Suprapubic skin (tissue), 4 donors: ENCODE measurements at places on chromosomes 4 and X. TPM values are rescaled to one million over a fixed set of nuclear protein-coding genes. Genes with fewer than 3 reads are reported as not detected.

DNA sequence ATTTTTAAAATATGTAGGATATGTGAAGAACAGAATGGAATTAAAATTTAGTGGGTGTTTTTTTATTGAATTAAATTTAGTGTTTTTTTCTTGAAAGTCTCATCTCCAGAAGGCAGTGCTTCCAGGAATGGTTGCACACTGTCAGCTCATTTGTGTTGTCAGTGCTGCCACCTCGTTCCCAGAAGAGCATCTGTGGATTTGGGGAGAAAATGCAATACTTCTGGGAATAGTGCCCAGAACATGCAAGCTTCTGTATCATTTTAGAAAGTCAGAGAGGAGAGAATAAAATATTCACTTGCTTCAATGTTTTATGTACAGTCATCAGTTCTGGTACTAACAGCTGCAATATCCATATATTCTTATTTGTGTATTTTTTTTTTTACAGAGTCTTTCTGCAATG, 608.8 kb downstream of the PCDH7 start:
- H3K4me3 ChIP-seq, result no peak overlapping the region
- H3K36me3 ChIP-seq, result no peaks in the 10 kb centered on the region
- H3K27me3 ChIP-seq, result no peaks in the 10 kb centered on the region
- no peak overlapping the region for H3K27ac ChIP-seq

DNA sequence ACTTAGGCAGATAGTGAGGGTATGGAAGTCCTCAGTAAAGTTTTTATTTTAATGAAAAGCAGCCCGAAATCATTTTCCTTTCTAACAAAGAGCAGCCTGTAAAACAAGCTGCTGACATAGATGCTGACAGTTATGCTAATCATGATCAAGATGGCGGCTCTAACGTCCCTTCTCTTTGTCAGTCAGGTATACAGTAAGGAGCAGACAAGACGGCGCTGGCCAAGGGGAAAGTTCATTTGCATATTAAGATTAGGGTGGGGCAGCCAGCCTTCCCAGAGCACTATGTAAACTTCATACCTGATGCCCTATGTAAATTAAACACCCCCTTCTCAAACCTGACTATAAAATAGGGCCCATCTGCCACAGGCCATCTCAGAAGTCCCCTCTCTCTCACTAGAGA, 76.9 kb downstream of the MAGEB10 start:
- no peak for DNase-seq
- H3K36me3 ChIP-seq, result no peaks in the 10 kb centered on the region
- H3K4me3 ChIP-seq, result no peak overlapping the region
- no peaks in the 10 kb centered on the region for H3K4me1 ChIP-seq

DNA sequence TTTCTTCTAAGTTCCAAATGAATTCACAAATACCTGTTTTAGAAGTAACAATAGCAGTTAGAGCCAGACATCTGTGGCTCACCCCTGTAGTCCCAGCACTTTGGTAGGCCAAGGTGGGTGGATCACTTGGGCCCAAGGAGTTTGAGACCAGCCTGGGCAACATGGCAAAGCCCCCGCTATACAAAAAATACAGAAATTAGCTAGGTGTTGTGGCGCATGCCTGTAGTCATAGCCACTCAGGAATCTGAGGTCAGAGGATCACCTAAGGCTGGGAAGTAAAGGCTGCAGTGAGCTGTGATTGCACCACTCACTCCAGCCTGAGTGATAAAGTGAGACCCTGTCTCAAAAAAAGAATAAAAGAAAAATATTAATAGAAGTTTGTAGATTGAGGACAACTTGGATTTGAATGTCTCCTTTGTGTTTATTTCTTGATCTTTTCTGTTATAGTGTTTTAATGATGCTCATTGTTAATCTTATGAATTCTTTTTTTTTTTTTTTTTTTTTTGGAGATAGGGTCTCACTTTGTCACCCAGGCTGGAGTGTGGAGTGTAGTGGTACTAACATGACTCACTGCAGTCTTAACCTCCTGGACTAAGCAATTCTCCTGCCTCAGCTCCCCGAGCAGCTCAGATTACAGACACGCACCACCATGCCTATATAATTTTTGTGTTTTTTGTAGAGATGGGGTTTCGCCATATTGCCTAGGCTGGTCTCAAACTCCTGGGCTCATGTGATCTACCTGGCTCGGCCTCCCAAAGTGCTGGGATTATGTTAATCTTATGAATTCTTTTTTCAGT, 30.7 kb upstream of the RAPGEF2 start:
- no peak for DNase-seq
- H3K4me1 ChIP-seq, result peaks cover 6% of the 10 kb centered on the region
- no peaks in the 10 kb centered on the region for H3K27me3 ChIP-seq
- H3K36me3 ChIP-seq, result no peaks in the 10 kb centered on the region
- no peak overlapping the region for H3K27ac ChIP-seq

Gene CFAP47
- not detected for total RNA-seq

Gene ARR3
- not detected for total RNA-seq

GRCh38 chr4:185108185-185108584, 34.9 kb upstream of the SLC25A4 start:
- no peaks in the 10 kb centered on the region for H3K27me3 ChIP-seq
- no peaks in the 10 kb centered on the region for H3K36me3 ChIP-seq
- no peak for DNase-seq

- DNase-seq, result no peak
- H3K27ac ChIP-seq, result no peak overlapping the region
- no peaks in the 10 kb centered on the region for H3K4me1 ChIP-seq
- no peak overlapping the region for H3K4me3 ChIP-seq
These were observed 71.8 kb downstream of the SUPT20HL2 start for GRCh38 chrX:24241822-24242648.

GRCh38 chr4:1910643-1911042, 39.5 kb downstream of the NSD2 start:
- H3K36me3 ChIP-seq, result no peaks in the 10 kb centered on the region
- H3K27ac ChIP-seq, result no peak overlapping the region
- H3K4me1 ChIP-seq, result peaks cover 16% of the 10 kb centered on the region
- no peak overlapping the region for H3K4me3 ChIP-seq

- no peaks in the 10 kb centered on the region for H3K4me1 ChIP-seq
- no peak overlapping the region for H3K4me3 ChIP-seq
- no peaks in the 10 kb centered on the region for H3K27me3 ChIP-seq
- H3K36me3 ChIP-seq, result no peaks in the 10 kb centered on the region
These were observed 202.7 kb downstream of the OR13H1 start for GRCh38 chrX:131746491-131746968.

Gene CT45A1
- not detected for total RNA-seq

Gene ZFP42
- total RNA-seq, result not detected

- H3K4me3 ChIP-seq, result no peak overlapping the region
- no peak for DNase-seq
- H3K36me3 ChIP-seq, result no peaks in the 10 kb centered on the region
- no peaks in the 10 kb centered on the region for H3K4me1 ChIP-seq
- no peak overlapping the region for H3K27ac ChIP-seq
These were observed 20.2 kb upstream of the MAP3K15 start for GRCh38 chrX:19535476-19535875.

Gene CPXCR1
- total RNA-seq, result not detected

- H3K27me3 ChIP-seq, result no peaks in the 10 kb centered on the region
- no peak overlapping the region for H3K27ac ChIP-seq
- no peaks in the 10 kb centered on the region for H3K36me3 ChIP-seq
- DNase-seq, result no peak
- H3K4me1 ChIP-seq, result no peaks in the 10 kb centered on the region
- H3K4me3 ChIP-seq, result no peak overlapping the region
These were observed 130.0 kb downstream of the AR start for GRCh38 chrX:67673741-67674274.

Gene MAGEE1
- 5.3 TPM for total RNA-seq

Gene DRD5
- not detected for total RNA-seq

Gene EMCN
- 22.7 TPM for total RNA-seq

DNA sequence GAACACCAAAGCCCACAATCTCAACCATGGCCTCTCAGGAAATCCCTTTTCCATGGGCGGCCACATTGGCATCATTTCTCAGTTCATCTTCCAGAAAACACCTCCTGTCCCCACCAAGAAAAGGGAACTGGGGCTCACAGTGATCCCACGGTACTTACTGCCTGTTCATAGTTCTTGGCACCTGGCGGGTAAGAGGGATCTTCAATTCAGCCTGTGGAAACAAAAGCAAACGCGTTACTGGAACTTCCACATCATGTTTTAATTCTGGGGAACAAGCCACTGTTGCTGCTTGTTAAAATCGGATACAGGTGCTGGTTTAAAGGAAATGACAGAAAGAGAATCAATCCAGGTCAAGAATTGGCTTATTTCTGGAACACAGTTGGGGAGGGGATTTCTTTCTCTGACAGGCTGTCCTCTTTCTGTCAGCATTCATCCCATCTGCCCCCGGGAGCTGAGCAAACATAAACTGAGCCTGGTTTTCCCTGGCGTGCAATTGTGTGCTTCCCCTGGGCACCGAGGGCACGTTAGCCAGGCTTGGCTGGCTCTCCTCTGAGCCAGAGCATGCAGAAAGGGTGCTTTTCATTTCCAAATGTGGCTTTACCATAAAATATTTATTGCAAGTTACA, 16.8 kb downstream of the CLNK start:
- H3K4me3 ChIP-seq, result no peak overlapping the region
- no peak overlapping the region for H3K27ac ChIP-seq
- no peaks in the 10 kb centered on the region for H3K36me3 ChIP-seq
- H3K27me3 ChIP-seq, result peaks cover 7% of the 10 kb centered on the region

DNA sequence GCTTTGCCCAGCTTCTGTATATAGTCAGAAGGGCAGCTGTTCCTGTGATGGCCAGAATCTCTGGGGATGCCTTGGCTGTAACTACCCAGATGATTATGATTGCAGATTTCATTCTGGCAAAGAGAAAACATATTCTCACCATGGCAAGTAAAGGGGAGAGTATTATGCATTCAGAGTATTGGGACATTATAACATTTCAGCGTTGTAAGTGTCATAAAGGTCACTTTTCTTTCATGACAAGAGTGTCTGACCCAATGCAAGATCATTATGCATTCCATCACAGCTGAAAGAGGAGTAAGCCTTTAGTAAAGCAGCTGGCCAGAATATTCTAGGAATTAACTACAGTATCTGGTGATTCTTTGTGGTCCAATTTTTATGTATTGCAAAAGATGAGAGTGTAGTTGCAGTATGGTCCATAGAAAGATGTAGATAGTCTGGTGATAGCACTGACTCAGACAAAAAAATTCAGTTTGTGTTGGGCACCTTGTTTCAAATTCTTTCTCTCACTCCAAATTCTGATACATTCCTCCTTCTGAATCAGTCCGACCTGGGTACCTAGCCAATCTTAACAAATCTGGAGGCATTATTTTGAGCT, 2366.3 kb downstream of the PCDH7 start:
- no peaks in the 10 kb centered on the region for H3K4me1 ChIP-seq
- H3K27me3 ChIP-seq, result no peaks in the 10 kb centered on the region
- no peak for DNase-seq
- no peak overlapping the region for H3K27ac ChIP-seq
- H3K36me3 ChIP-seq, result no peaks in the 10 kb centered on the region

- no peak overlapping the region for H3K27ac ChIP-seq
- DNase-seq, result no peak
- H3K27me3 ChIP-seq, result no peaks in the 10 kb centered on the region
- no peaks in the 10 kb centered on the region for H3K36me3 ChIP-seq
- H3K4me3 ChIP-seq, result no peak overlapping the region
- H3K4me1 ChIP-seq, result no peaks in the 10 kb centered on the region
These were observed 72.4 kb downstream of the NRK start for GRCh38 chrX:105894721-105895120.
